ENCODE measurements at places on chromosomes 4 and X.

DNA sequence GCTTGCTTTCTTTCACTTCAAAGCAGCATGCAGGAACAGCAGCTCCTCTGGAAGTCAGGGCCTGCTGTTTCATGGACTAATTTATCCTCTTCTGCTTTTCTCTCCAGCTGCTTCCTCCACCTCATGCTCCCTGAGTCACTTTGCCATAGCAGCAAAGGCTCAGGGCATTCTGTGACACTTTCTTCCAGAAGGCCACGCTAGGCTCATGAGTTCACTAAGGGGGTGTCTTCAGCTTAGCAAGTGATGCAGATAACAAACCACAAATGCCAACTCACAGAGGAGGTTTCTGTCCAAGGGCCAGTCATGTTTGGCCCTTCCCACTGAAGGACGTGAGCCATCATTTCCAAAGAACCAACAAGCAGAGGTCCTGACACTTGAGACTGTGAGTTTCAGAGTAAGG lies 200.2 kb downstream of the ADGRA3 start:
- DNase-seq, result no peak

GRCh38 chr4:158172261-158173258 lies at the start of gene GASK1B:
Gene GASK1B (minus strand): TSS chr4:158173025. CDS start chr4:158171375, 1,650 bp downstream.
- peak; percentile 52 for DNase-seq

GRCh38 chrX:129956765-129957164 lies 25.7 kb upstream of the BCORL1 start:
- DNase-seq, result no peak

DNA sequence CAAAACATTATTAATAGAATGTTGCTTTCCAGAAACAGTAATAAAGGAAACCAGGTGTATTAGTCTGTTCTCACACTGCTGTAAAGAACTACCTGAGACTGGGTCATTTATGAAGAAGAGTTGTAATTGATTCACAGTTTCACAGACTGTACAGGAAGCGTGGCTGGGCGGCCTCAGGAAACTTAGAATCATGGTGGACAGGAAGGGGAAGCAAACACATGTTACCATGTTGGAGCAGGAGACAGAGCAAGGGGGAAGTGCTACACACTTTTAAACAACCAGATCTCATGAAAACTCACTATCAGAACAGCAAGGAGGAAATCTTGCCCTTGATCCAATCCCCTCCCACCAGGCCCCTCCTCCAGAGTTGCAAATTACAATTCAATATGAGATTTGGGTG lies 815.8 kb downstream of the TRIML1 start:
- no peak for DNase-seq

GRCh38 chrX:41759817-41760216 lies 35.8 kb downstream of the GPR82 start:
- no peak for DNase-seq

DNA sequence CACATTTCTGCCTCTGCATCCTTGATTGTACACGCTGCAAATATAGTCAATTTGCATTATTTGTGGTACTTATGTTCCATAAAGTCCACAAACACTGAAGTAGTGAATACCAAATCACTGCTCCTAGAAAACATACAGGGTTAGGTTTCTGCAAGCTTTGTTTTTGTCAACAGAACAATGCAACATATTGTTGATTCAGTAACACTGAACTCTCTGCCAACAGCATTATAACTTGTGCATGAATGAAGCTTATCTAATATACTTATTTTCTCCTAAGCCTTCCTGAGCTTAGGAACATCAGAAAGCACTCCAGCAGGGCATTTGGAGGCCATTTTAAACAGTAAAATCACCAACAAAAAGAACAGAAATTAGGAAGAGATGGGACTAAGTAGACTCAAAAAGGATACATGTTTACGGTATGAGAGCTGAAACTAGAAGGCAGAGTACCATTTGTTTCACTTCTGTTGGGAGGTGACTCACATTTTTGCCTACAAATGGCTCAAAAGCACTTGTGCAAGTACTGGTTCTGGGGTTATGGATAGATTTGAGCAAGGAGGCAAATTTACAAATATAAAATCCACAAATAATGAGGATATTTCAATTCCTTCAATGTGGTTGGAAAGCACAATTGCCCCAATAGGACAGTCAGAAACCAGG lies 14.1 kb downstream of the COX18 start:
- DNase-seq, result no peak

GRCh38 chr4:17132226-17132625 lies 233.8 kb upstream of the LDB2 start:
- no peak for DNase-seq

- DNase-seq, result peak; percentile 79
Observed at GRCh38 chrX:37349221-37350033, at the start of gene PRRG1. Gene PRRG1 (plus strand): TSS chrX:37349364. CDS start chrX:37406250, 56,886 bp downstream.

DNA sequence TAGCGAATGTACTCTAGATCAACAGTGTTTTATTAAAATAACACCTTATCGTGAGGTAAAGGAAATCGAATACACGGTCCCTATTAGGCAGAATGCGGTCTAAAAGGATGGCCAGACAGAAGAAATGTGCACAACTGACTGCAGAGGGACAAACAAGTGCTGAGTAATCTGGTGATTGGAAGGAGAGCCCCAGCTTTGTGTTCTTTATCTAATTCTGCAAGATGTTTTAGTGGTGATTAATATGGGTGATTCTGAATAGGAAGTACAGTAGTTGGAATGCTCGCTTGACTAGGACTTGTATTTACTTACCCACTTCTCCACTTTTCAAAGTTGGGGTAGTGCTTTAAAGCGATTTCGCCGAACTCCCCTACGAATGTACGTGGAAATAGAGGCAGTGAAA lies 1.2 kb downstream of the WDR44 start:
- DNase-seq, result no peak

DNA sequence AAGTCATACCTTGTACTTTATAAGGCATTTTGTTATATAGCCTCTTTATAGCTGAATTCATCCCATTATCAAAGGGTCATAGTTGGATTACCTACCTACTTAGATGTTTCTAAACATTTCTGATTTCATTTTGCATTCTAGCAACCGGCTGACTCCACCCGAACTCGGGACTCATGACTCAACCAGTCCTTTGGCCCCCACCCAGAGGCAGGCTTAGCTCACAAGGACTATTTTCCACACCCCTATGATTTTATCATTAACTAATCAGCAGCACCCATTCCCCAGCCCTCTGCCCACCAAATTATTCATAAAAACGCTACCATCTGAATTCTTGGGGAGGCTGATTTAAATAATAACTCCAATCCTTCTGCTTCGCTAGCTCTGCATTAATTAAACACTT lies 79.9 kb upstream of the EGFL6 start:
- DNase-seq, result no peak

- peak; percentile 53 for DNase-seq
Observed at GRCh38 chr4:4575284-4576211, 33.7 kb upstream of the STX18 start.

DNA sequence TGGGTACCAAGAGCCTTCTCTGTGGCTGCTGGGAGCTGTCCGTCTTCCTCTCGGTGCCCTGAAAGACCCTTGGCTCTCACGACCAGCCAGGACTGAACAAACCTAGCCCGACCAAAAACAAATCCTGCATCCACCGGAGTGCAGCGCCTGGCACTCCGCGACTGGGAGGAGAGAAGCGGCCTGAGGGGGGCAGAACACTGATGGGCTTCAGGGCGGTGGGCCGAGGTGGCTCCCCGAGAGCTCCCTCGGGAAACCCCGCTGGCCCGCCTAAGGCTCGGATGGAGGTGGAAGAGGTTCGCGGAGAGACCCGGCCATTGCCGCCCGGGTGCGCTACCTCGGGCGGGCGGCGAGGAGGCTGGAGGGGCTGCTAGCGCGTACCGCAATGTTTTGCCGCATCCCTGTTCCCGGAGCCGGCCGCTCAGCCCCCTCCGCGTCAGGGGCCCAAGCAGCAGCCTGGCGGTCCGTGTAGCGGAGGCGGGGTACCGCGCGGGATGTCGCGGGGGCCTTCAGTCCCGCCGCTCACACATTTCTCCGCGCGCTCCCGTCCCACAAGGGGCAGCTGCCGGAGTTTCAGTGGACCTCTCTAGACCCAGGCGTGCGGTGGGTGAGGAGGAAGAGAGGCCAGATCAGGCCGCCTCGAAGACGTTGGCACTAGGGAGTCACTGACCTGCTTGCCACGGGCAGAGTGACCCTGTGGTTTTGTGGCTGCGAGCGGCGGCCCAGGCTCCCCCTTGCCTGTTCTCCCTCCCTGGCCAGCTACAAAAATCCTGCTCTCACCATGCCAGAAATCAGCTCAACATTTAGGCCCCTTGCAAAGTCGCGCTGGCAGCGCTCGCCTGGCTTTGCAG lies 2.2 kb downstream of the SLITRK4 start:
- DNase-seq, result no peak

- no peak for DNase-seq
Observed at GRCh38 chrX:134813697-134814096, 155.4 kb upstream of the PLAC1 start.

DNA sequence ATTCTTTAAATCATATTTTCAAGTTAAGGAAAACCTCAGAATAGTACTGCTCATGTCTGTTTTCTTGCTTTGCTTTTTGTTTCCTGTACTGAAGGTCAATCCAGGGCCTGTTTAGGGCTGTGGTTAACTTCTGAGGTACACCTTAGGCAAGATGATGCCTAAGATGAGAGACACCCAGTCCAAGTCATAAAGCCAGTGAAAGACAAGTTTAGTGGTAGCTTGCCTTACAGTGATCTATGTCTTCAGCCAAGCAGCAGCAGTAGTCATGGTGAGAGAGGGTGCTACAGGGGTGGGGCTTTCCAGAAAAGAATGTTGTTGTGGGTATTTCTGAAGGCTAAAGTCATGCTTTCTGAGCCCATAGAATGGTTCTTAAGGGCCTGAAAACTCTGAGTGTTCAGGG lies 173.7 kb downstream of the VSIG4 start:
- DNase-seq, result no peak

Measured in WERI-Rb-1 (cell line).